Activated CD8-positive, alpha-beta memory T cell treated with anti-CD3 and anti-CD28 coated beads, Interleukin-2, amount 10 ng/mL, durations not matched to agents 7 days and 5 days (primary cell): ENCODE measurements at places on chromosomes 12 and 14. TPM values are rescaled to one million over a fixed set of nuclear protein-coding genes. Genes with fewer than 3 reads are reported as not detected.

Gene EFS
- not detected for total RNA-seq

Gene PCED1B
- 44.3 TPM for total RNA-seq

Gene PKP2
- not detected for total RNA-seq

Gene BHLHE41
- total RNA-seq: not detected

Gene C1RL
- total RNA-seq: 21.8 TPM

Gene EVL
- total RNA-seq: 910 TPM

DNA sequence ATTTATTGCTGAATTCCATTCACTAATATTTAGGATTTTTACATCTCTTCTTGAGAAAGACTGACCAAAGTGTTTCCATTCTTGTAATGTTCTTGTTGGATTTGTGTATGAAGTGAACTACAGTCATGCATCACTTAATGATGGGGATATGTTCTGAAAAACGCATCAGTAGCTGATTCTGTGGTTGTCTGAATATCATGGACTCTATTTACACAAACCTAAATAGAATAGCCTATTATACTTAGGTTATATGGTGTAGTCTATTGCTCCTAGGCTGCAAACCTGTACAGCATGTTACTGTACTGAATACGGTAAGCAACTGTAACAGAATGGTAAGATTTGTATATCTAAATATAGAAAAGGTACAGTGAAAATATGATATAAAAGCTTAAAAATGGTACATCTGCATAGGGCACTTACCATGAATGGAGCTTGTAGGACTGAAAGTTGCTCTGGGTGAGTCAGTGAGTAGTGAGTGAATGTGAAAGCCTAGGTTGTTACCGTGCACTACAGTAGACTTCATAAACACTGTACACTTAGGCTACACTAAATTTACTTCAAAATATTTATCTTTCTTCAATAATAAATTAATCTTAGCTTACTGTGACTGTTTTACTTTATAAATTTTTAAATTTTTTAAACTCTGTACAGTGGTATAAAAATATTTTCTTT, 27.6 kb upstream of the P2RX4 start:
- DNase-seq: no peak
- peaks cover 6% of the 10 kb centered on the region for H3K4me1 ChIP-seq
- no peak overlapping the region for H3K4me3 ChIP-seq
- peaks cover 6% of the 10 kb centered on the region for H3K36me3 ChIP-seq

DNA sequence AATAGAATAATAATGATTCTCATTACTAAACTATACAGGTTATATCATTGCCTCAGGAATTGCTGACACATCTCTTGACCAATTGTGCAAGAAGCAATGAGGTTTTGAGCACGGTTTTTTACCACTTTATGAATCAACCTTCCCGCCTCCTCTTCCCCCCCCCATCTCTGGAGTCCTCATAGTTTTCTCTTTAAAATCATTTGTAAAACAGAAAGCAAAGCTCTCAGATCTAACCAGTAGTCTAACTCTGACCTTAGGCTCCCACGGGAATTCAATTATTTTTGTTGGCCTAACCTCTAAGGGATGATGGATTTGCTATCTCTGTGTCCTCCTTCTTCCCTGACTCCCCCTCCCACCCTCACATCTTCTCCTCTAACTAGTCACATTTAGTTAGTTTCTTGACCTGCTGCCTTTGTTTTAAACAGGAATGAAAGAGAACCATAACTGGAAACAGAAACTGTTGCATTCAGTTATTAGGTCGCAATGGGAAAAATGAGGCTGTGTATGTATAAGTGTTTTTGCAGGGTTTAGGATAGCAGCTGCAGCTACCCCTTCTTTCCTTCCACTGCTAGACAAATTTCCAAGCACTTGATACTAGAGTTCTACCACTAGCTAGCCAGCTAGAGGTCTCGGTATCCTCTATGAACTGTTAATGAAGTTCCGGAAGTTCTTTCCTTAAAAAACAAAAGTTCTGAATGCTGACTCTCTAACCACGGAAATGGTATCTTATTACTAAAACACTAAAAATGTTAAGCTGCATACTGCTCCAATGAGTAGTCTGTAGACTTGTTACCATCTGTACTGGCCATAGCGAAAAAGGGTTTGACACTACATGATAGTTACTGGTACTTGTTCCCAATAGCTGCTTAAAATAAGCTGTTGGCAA, 65.4 kb downstream of the TAOK3 start:
- H3K27ac ChIP-seq: peak overlapping the region; percentile 84
- DNase-seq: peak; percentile 72
- H3K36me3 ChIP-seq: peaks cover 8% of the 10 kb centered on the region
- H3K4me1 ChIP-seq: peaks cover 55% of the 10 kb centered on the region
- no peaks in the 10 kb centered on the region for H3K27me3 ChIP-seq

GRCh38 chr12:77841521-77841920, 10.8 kb downstream of the NAV3 start:
- no peaks in the 10 kb centered on the region for H3K27me3 ChIP-seq
- no peaks in the 10 kb centered on the region for H3K36me3 ChIP-seq

DNA sequence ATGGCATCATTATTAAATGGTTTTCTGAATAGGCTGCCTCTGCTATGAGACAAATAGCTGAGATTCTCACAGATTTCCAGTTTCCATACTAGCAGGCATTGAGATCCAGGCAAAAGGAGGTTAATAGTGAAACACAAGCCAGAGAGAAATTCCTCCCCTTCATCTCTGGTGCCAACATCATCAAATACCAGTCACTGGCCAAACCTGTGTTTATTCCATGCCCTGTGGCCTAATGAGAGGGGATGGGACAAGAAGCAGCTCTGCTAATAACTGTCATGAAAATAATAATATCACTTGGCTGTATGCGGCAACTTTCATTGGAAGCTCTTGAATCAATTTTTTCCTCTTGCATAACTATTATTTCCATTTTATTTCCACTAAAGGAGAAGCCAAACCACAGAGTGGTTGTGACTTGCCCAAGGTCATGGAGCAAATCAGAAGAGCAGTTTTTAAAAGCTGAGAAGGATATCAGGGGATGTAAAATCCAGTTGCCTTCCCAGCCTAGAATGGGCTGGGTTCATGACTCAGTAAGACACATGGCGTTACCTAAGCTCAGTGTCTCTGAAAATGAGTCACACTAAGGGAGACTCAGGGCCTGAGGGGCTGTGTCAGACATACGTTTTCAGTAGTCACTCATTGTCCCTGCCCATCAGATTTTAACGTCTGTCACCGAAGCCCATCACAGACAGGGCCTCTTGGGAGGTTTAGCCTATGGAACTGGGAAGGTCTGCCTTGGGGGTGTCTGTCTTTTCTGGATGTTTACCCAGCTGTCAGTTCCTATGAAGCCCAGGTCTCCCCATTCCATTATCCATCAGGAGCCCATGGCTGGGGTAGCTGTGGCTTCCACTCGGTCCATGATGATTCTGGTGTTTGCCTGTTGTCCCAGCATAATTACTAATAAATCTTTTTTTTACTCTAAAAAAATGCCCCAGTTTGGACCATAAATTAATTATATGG, 208.8 kb upstream of the EEA1 start:
- no peak overlapping the region for H3K4me3 ChIP-seq
- no peak for DNase-seq
- no peaks in the 10 kb centered on the region for H3K36me3 ChIP-seq

DNA sequence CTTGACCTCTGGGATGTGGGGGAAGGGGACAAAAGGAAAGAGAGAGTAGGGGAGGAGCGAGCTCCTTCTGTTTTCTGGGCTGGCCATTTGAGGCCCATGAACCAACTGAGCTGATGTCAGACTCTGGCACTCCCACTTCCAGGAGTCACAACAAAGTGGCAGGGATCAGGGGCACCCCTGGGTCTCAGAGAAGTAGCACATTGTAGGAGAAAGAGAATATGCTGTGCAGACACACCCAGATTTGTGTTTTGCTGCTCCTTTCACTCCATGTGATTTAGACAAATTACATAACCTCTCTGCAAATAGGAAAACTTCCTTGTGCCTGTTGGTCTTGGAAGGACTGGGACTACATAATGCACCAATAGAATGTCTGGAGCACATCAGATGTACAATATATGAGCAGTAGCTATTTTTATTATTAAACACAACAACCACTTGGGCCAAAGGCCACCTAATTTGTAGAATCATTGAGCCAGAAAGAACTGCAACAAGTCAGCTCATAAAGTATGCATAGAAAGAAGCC, 265.5 kb downstream of the ZFP36L1 start:
- no peaks in the 10 kb centered on the region for H3K4me1 ChIP-seq
- peaks cover 7% of the 10 kb centered on the region for H3K36me3 ChIP-seq
- no peak overlapping the region for H3K4me3 ChIP-seq
- no peak overlapping the region for H3K27ac ChIP-seq

DNA sequence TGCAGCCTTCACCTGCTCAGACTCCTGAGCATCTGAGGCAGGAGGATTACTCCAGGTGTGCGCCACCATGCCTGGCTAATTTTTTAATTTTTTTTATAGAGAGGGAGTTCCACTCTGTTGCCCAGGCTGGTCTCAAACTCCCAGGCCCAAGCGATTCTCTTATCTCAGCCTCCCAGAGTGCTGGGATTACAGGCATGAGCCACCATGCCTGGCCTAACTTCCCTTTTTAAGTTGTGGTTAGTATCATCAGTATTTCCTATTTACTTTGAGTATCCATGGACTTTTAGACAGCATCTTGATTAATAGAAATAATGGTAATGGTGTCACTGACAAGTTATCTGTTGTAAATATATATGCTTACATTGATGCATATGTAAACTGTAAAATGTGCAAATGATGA, 116.9 kb downstream of the FGD4 start:
- no peak overlapping the region for H3K4me3 ChIP-seq
- no peaks in the 10 kb centered on the region for H3K4me1 ChIP-seq
- no peak overlapping the region for H3K27ac ChIP-seq
- DNase-seq: no peak
- peaks cover 12% of the 10 kb centered on the region for H3K27me3 ChIP-seq
- no peaks in the 10 kb centered on the region for H3K36me3 ChIP-seq

DNA sequence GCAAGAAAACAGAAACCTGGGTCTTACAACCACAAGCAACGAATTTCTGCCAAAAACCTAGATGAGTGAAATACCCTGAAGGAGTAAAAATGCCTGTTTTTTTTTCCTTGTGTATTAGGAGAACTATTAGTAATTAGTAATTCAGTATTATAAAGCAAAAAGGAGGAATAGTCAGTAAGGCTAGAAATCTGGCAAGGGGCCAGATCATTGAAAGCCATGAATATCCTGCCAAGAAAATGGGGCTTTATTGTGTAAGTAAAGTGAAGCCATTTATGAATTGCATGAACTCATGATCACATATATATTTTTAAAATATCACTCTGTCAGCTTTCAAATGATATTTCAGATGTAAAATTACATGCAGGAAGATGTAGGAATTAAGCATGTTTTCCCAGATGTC, 57.9 kb downstream of the TXNDC16 start:
- no peak overlapping the region for H3K4me3 ChIP-seq
- DNase-seq: no peak
- H3K27me3 ChIP-seq: no peaks in the 10 kb centered on the region
- no peaks in the 10 kb centered on the region for H3K4me1 ChIP-seq
- H3K27ac ChIP-seq: no peak overlapping the region
- peaks cover 38% of the 10 kb centered on the region for H3K36me3 ChIP-seq

- no peaks in the 10 kb centered on the region for H3K4me1 ChIP-seq
- no peak for DNase-seq
- no peak overlapping the region for H3K4me3 ChIP-seq
- no peak overlapping the region for H3K27ac ChIP-seq
- H3K27me3 ChIP-seq: no peaks in the 10 kb centered on the region
Measured at GRCh38 chr12:125436686-125437085, 371.5 kb downstream of the AACS start.

GRCh38 chr14:76585616-76586015, 175.7 kb upstream of the VASH1 start:
- no peaks in the 10 kb centered on the region for H3K36me3 ChIP-seq
- no peak overlapping the region for H3K27ac ChIP-seq
- H3K27me3 ChIP-seq: no peaks in the 10 kb centered on the region
- no peaks in the 10 kb centered on the region for H3K4me1 ChIP-seq
- no peak for DNase-seq
- H3K4me3 ChIP-seq: no peak overlapping the region

DNA sequence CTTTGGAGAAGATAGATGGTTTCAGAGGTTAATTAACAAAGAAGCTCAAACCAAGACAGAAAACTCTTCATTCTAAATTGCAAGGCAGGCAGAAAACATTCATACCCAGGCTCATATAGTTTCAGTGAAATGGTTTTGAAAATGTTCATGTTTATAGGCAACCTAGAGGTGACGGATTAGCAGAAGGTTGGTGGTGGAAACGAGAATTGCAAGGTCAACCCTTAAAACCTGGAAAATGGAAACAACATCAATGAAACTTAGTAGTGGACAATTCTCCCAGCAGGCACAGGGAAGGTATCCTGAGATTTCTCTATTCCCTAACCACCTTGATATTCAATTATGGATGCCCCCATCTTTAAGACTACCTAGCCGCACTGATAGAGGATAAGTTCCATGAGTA, 965 bp downstream of the CD163 start:
- no peaks in the 10 kb centered on the region for H3K36me3 ChIP-seq
- H3K4me1 ChIP-seq: no peaks in the 10 kb centered on the region
- no peak for DNase-seq
- no peak overlapping the region for H3K4me3 ChIP-seq

DNA sequence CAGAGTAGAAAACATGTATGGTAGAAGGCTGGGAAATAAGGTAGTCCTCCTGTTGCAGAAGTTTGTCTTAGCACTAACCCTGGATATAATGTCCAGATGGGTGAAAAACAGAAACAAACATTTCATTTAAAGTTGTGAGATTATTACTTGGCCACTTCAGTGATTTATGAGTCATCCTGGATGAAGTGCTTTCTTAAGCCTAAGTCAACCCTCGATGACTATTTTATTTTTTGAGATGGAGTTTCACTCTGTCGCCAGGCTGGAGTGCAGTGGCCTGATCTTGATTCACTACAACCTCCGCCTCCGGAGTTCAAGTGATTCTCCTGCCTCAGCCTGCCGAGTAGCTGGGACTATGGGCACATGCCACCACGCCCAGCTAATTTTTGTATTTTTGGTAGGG, 10.2 kb downstream of the DLST start:
- no peaks in the 10 kb centered on the region for H3K27me3 ChIP-seq
- H3K4me1 ChIP-seq: peaks cover 25% of the 10 kb centered on the region
- no peak overlapping the region for H3K27ac ChIP-seq
- peaks cover 58% of the 10 kb centered on the region for H3K36me3 ChIP-seq
- no peak for DNase-seq
- no peak overlapping the region for H3K4me3 ChIP-seq

DNA sequence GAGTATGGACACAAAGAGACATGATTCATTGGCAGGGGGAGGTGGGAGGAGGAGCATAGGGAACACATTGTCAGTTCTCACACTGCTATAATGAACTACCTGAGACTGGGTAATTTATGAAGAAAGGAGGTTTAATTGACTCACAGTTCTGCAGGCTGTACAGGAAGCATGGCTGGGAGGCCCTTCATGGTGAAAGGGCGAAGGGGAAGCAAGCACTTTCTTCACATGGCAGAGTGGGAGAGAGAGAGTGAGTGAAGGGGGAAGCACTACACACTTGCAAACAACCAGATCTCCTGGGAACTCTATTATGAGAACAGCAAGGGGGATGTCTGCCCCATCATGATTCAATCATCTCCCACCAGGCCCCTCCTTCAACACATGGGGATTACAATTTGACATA, 391.8 kb downstream of the BMP4 start:
- H3K36me3 ChIP-seq: no peaks in the 10 kb centered on the region
- no peak overlapping the region for H3K27ac ChIP-seq
- H3K4me1 ChIP-seq: no peaks in the 10 kb centered on the region
- no peak overlapping the region for H3K4me3 ChIP-seq
- DNase-seq: no peak
- no peaks in the 10 kb centered on the region for H3K27me3 ChIP-seq
